ENCODE measurements at places on chromosomes 2 and 18.

- no peak for DNase-seq
Measured at GRCh38 chr2:200596774-200597570, 11.2 kb downstream of the AOX1 start.

DNA sequence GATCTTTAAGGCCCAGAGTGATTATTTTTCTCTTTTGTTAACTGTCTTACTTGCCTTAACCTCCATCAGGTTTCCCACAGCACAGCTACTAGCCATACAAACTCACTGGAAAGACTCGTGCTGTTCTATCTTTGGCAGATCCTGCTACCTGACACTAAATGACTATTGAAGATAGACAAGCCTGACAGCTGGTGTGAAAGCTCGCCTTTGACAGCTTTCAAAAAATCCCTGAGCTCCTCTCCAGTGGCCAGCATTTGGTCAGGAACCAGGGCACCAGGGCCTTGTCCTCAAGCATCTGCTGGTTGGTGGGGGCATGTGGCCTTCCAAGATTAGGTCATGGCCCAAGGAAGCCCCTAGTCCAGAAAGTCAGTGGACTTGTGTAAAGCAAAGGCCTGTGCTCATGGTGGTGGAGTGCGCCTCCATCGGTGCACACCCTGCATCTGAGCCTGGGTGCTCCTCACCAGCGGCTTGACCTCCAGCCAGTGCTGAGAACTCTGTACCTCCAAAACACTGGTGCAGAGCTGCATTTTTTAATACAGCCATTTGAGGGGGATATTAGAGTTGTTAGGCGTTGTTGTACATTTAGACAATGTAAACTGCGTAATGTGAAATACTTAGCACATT lies 158.5 kb downstream of the NCK2 start:
- DNase-seq, result no peak

GRCh38 chr18:63107171-63107845 lies 212.3 kb downstream of the BCL2 start:
- DNase-seq, result no peak

DNA sequence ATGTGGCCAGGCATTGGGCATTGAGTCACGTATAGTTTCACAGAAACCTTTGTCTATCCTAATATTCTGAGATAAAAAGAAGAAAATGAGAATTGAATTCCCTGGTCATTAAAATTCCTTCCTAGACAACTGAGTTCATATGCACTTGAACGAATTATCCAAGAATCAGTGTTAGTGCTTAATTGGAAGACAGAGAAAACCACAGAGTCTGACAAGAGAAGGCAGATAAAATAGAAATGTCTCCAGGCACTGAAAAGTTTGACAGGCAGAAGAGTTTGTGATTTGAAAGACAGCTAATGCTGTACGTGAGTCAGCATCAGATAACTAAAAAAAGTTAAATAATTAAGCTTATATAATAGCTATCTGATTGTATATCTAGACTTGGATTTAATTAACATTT lies 47.7 kb upstream of the TRIB2 start:
- no peak for DNase-seq

- no peak for DNase-seq
Measured at GRCh38 chr2:215624423-215624829, 188.6 kb upstream of the FN1 start.

DNA sequence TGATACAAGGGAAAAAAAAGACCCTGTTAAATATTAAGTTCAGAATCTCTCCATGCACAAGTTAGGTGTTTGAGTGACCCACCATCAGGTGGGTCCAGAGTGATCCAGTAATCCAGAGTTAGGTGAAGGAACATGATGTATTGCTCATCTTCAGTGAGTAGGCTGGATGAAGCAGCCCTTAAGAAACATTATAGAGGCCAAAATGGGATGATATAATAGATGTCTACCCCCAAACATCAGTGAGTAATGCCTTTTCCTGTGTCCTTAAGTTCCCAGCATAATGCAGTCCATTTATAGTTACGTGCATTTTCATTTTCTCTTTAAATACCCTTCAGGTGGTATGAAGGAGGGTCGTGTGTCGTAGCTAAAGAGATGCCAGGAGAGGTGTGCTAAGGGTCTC lies 89.6 kb downstream of the MAP4K4 start:
- DNase-seq, result no peak

GRCh38 chr2:211766689-211767088 lies 771.9 kb downstream of the ERBB4 start:
- no peak for DNase-seq

- DNase-seq, result no peak
Measured at GRCh38 chr18:75199327-75199726, 9.6 kb downstream of the PTGR3 start.

DNA sequence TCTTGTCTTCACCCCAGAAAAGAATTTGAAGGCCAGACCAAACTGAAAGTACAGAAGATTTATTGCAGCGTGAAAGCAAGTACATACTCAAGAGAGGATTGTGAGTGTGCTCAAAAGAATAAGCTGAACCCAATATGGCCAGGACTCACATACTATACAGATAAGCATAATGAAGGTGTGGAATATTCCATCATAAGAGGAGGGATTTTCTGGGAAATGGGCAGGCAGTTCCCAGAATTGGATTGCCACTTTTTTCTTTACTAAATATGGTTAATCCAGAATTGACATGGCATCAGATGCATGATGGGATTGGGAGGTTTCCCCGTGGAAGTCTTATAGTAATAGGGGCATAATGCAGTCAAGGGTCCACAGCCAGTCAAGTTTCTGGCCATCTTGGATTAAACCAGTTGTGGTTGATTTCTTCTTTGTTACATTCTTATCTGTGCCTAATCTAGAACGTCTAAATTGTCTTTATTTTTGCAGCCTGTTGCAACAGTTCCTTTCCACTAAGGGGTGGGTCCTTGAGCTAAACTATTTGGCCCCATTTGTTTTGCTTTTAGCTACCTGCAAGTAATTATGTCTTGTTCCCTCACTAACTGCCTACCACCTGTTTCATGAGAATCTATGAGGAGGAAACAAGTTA lies 9.0 kb downstream of the SP140L start:
- no peak for DNase-seq

DNA sequence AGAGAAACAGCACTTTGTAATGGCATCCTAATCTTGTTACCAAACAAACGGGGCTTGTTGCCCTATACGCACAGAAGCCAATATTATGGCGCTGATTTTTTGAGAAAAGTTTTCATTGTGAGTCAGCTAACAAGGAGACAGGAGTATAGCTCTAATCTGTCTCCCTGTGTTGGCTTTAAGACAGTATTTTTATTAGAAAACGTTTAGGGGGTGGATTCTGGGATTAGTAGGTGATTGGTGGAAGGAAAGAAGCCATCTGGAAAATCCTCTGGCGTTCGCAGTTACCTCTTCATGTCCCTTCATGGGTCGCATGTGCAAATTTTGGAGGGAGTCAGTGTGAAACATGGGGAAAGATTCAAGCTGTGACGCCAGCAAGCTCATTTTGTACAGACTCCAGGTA lies 698 bp upstream of the TMEM237 start:
- DNase-seq, result no peak
